ENCODE measurements at places on chromosomes 6 and 20.

DNA sequence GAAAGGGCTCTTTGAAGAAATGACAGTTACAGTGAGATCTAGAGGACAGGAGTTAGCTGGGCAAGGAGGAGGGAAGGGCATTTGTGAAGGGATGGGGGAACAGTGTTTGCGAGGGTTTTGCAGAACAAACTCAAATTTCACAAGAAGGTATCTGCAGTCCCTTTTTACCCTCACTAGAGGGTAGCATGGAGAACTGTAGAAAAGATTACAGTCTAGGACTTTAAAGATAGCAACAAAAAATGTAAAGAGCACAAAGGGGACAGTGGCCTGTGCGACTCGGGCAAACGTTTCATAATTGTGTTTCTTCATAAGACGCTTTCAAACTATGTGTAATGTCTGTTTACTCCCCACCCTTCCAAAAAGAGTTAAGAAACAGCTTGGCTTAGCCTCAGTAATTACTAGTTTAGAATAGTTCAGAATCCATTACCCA is 21.2 kb upstream of the ASXL1 start:
- DNase-seq = no peak

GRCh38 chr6:110814102-110815014 is 911 bp downstream of the CDK19 start:
- no peak for DNase-seq

DNA sequence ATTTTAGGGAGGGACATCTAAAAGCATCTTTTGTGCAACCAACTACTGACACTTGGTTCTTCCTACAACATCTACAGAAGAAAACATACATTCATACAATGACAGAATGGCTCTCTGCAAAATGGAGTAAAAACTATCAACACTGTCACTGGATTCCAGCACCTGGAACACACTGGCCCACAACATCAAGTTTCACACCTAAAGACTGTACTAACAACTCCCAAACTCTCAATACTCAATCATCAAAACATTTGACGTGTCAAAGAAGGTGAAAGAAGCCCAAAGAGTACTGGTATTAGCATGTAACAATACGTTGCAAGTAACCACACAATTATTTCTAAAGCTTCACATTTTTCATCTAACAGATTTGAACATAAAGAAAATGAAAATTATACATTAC is 2.1 kb downstream of the CPNE1 start:
- no peak for DNase-seq

DNA sequence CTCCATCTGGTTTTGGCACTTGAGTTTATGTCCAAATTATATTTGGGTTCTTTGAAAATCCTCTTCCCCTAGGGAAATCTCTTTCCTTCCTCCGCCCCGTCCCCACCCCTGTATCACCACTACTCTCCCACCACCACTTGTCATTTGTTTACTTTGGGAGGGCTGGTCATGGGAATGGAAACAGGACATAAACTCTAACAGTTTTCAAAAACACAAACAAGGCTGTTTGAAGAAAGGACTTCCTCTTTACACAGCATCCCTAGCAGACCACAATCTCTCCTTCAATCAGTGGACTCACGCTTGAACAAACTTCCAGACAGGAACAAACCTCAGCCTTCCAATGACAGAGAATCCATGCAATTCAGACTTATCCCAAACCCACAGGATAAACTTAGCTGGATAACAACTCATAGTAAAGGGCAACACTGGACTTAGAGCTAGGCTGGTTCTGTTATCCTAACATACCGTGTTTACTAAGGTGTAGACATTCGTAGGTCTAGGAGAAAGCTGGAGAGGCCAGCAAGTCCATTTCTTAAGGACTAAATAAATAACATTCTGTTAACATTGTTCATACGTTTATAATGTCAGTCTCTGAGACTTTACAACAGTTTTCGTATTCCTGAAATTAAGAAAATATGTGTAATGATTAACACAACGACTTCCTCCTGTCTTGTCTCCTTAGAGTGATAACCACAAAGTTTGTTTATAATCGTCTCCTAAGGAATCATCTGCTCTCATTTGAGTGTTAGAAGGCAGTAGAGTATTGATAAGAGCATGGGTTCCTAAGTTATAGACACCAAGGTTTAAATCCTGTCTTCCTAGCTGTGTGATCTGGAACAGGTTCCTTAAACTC is 44.1 kb upstream of the CTAGE9 start:
- DNase-seq = no peak

Data from fibroblast of skin of left biceps (primary cell).